Pulmonary artery endothelial cell (primary cell): ENCODE measurements at places on chromosomes 16 and 17. TPM values are rescaled to one million over a fixed set of nuclear protein-coding genes. Genes with fewer than 3 reads are reported as not detected.
A peak's percentile ranks its signal among the peaks of the same experiment; 100 is the strongest.

Gene PRAC1
- total RNA-seq: not detected in 2 replicates

Gene HCRT
- total RNA-seq: not detected in 2 replicates

Gene CALCOCO2
- 30.4 and 58.9 TPM in 2 replicates for total RNA-seq

Gene MT1H
- total RNA-seq: not detected in 2 replicates

Gene RNF112
- total RNA-seq: 0.07 TPM in 2 replicates

Gene CHST5
- not detected in 2 replicates for total RNA-seq

Gene LRRC75A
- 2.0 and 3.6 TPM in 2 replicates for total RNA-seq

Gene GPS1
- 110 and 118 TPM in 2 replicates for total RNA-seq

Gene ENPP7
- total RNA-seq: not detected in 2 replicates

Gene ITGB4
- total RNA-seq: 6.9 and 14.2 TPM in 2 replicates

Gene KRTAP4-6
- not detected in 2 replicates for total RNA-seq

Gene SLC2A4
- total RNA-seq: 0.07 and 0.11 TPM in 2 replicates

Gene CD300LB
- not detected in 2 replicates for total RNA-seq

DNA sequence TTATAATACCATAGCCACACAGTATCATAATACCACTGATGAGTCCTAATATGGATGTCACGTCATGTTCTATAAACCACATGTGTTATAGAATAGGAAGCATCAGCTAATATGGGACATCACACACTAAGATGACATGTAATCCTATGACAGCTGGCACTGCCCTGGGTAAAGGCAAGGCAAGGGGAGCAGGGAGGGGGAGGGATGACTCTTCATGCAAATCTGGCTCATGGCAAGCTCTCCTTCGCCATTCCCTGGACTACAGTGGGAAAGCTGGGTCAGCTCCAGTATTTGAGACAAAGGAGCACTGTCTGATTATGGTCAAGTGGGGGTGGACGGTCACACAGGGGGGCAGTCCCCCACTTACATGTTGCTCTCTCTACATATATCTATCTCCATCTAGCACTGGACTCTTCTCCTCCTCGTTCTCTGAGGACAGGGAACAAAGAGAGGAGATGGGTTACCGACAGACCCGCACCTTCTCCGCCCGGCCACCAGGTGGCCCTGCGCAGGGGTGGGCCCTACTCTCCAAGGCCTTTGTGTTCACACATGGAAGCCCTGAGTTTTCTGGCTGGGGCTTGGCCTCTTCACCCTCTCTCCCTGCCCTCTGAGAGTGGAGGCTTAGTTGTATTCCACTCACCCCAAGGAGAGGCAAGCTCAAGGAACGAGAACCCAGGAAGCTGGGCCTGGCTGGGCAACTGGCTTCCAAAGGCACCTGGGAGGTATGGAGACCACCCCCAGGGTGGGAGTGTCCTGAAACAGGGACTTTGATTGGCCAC lies 23.4 kb upstream of the MPO start:
- no peak for DNase-seq

GRCh38 chr17:65856865-65857264 lies 295.4 kb upstream of the AXIN2 start:
- DNase-seq: no peak

DNA sequence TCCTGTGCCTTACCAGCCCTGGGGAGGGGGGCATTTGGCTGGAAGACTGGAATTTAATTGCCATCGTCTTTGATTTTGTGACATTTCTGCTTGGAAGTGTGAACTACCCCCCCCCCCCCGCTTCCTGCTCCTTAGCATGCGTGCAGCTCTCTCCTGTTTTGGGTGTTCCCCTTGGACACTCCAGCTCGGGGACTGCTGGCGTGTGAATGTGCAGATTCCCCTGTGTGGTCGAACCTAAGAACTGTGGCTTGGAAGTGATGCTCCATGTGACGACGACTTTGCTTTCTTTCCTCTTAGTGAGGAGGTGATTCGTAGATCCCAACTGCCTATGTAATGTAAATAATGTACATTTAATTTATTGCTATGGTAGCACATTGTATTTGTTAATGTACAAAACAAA lies 26.1 kb downstream of the OR1D5 start:
- DNase-seq: no peak

DNA sequence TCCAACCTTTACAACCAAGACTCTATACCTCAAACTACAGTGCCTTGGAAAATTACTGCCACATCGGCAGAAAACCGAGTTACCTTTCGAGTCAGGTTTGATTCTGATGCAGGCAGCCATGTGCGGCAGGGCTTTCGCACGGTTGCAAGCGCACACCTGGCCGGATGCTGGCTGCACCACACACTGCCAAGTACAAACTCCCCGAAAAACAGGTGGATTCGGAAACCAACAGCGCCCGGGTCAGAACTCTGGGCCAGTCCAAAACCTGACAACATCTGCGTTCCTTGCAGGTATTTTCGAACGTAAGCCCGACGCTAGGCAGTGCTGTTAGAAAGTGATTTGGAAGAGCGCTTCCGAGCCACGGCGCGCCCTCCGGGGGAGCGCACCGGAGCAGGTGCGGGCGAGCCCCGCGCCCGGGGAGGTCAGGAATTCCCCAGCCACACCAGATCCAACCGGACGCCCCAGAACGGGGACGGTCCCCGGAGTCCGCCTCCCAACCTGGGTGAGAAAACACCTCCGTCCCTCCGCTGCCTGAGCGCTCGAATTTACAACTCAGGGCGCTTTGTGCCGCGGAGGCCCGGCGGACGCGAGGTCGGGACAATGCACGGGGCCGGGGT lies 1.2 kb downstream of the USP7 start:
- DNase-seq: no peak

- no peak for DNase-seq
Observed at GRCh38 chr17:73551144-73551543, 93.1 kb downstream of the SDK2 start.

- DNase-seq: no peak
Observed at GRCh38 chr16:12600116-12600515, 203.6 kb downstream of the CPPED1 start.

- DNase-seq: peak; percentile 7
Observed at GRCh38 chr16:72434159-72434558, 262.2 kb upstream of the PMFBP1 start.

GRCh38 chr17:76502341-76503211 lies 1.4 kb upstream of the RHBDF2 start:
- no peak for DNase-seq

DNA sequence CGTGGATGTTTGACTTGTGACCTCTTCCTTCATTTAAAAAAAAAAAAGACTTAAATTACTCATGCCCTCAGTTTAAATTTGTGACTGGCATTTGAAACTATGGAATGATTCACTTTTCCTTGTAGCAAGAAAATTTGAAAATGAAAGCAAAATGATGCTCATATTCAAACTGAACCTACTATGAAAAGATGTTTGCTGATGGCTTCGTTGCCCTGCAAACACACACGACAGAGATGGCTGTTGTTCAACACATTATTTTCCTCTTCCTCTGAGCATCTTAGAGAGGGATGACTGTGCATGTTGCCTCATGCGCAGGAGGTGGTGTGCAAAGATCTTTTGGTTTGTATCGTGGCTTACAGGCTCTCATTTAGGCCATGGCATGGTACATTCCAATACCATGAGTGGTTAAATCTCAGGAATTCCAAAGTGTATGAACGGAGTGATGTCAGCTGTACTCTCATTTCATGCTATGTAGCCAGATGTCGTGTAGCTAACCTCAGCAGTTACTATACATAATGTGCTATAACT lies 164.5 kb downstream of the PRKCA start:
- peak; percentile 95 for DNase-seq

GRCh38 chr17:63042256-63042812 lies 76.3 kb downstream of the TANC2 start:
- DNase-seq: no peak

GRCh38 chr16:974611-975261 lies 4.0 kb upstream of the LMF1 start:
- no peak for DNase-seq

DNA sequence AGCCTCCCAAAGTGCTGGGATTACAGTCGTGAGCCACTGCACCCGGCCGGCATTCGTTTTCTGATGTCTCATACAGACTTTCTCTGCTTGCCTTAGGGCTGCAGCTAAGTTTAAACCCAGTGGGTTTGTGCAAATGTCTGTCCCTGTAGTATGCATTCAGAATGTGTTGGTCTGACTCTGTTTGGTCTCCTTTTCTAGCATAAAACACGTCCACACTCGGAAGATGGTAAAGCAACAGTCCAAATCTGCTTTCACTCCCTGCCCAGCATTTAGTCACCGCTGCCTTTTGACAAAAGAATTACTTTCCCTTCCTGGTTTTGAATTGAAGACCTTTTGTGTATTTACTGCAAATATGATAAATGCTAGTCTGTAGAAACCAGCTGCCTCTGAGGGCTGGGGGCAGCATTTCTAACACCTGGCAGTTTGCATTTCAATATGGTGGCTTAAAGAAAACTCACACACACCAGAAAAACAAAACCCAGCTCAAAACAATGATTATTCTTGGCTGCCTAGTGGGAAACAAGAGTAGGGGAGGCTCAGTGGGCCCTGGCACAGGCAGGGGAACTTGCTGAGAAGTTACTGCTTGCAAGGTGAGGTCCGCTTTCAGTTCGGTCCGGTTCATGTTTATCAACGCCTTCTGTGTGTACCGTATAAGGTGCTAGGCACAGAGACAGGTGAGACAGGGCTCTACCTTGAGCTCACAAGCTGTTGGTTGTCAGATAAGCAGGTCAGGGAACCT lies 56.9 kb downstream of the MSI2 start:
- no peak for DNase-seq

DNA sequence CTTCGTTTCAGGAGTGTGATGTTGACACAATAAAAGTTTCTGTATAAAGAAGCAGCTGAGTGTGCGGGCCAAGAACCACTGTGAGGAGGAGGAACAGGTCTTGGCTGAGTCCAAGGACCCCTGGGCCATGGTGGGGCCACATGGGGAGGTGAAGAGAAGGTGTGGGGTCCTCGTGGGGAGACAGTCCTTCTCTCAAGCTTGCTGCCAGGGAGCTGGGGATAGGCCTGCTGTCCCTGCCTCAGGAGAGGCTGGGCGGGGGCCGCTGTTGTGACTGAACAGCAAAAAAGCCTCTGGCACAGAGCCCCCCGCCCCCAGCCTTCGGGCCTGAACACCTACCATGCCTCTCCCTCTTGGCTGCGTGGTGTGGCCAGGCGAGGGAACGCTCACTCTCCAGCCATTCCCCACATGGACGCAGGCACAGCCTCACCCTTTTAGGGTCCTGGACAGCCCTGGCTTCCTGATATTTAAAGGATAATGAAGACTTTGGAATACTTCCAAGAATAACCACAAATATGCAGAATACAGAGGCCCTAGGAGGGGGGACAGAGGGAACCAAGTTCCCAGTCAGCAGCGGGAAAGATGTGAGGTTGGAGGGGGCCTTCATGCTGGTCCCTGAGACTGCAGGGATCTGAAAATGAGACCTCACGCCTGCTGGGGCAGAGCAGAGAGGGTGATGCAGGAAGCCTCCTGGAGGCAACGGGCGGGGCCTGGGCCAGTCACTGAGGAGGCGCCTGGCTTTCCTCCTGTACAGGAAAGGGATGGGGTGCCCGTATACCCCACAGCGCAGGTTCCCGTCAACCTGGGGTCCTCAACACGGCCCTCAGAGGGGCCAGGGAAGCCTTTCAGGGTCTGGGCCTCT lies 100.0 kb upstream of the CREBBP start:
- no peak for DNase-seq

DNA sequence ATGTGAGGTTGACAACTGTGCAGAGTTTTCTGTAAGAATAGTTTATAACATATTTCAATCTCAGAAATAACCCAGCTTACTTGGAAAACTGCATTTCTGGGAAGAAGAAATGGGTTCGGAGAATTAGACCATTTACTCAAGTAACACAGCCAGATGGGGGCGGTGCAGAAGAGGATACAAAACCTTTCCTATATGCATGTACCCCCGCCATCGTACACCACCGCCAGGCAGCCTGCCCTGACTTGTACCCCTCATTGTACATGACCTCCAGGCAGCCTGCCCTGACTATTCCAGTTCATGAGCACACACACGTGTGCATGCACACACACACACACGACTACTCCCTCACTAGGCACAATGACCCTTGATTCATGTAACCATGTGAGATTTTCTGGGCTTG lies 154.0 kb downstream of the C16orf78 start:
- DNase-seq: no peak

- no peak for DNase-seq
Observed at GRCh38 chr16:73113336-73113735, 65.4 kb upstream of the ZFHX3 start.

DNA sequence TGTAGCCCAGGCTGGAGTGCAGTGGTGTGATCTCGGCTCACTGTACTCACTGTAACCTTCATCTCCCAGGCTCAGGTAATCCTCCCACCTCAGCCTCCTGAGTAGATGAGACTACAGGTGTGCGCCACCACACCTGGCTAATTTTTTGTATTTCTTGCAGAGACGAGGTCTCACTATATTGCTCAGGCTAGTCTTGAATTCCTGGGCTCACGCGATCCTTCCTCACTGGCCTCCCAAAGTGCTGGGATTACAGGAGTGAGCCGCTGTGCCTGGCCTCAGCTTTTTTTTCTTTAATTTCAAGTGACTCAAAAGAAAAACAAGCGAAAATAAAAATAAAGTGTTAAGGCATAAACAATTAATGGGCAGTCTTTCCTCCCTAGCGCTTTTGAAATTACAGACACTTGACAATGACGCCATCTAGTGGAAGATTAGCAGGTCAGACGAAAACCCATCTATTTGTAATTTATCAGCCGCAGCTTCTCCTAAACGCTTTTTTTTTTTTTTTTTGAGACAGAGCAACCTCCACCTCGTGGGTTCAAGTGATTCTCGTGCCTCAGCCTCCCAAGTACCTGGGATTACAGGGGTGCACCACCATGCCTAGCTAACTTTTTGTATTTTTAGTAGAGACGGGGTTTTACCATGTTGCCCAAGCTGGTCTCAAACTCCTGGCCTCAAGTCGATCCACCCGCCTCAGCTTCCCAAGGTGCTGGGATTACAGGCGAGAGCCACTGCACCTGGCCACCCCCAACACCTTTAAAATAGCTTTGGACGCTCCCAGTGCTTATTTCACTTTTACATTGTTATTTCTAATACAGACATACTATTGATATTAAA lies 28.1 kb upstream of the PECAM1 start:
- peak; percentile 56 for DNase-seq

- no peak for DNase-seq
Observed at GRCh38 chr16:86448306-86448890, 61.9 kb upstream of the FOXF1 start.

GRCh38 chr16:87575027-87575804 lies 27.1 kb upstream of the JPH3 start:
- DNase-seq: no peak

GRCh38 chr17:28901866-28902818 lies 737 bp downstream of the DHRS13 start:
- DNase-seq: no peak

DNA sequence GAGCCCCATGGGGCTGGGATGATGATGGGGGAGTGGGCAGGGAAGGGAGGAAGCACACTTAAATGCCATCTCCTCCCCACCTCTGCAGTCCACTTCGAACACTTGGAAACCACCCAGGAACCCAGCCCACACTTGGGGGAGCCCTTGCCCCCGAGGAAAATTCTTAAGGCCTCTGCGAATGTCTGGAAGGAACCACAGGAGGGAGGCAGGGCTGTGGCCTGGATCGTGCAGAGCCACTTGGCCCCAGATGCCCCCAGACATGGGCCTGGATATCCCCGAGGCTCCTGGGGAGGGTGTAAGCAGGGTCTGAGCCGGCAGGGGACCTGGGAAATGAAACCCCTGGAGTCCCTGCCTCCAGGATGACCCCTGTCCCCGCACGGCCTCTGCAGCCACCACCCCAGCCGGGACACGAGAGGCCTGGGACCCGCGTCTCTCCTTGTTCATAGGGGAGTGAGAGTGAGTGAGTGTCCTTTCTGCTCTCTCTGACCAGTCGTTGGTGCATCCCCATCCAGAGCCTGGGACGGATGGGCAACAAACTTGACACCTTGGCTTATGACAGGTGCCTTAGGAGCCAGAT lies 11.8 kb upstream of the MTSS2 start:
- DNase-seq: no peak
